Fibroblast of skin of left biceps (primary cell): ENCODE measurements at places on chromosomes 7 and 10.

GRCh38 chr7:43761938-43762692, 3.6 kb downstream of the BLVRA start:
- DNase-seq: no peak

- no peak for DNase-seq
These were observed 8.9 kb downstream of the HK1 start for GRCh38 chr10:69287181-69287580.

DNA sequence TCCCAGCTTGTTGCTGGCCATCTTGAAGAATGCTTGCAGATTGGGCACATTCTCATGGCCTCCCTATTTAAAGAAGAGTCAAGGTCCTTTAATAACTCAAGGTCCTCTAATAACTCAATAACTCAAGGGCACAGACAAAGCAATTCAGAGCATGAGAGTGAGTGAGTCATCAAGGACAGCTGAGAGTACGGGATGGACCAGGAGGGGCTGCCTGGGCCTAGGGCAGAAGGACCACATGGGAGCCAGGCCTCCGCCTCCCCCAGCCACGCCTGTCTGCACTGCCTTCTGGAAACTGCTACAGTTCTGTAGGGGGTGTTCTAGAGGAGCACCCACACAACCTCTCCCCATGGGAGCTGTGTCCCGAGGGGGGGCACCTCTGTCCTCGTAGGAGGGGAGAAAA, 48.9 kb downstream of the ZNF503 start:
- no peak for DNase-seq

GRCh38 chr10:121662945-121663917, 65.0 kb upstream of the FGFR2 start:
- no peak for DNase-seq

DNA sequence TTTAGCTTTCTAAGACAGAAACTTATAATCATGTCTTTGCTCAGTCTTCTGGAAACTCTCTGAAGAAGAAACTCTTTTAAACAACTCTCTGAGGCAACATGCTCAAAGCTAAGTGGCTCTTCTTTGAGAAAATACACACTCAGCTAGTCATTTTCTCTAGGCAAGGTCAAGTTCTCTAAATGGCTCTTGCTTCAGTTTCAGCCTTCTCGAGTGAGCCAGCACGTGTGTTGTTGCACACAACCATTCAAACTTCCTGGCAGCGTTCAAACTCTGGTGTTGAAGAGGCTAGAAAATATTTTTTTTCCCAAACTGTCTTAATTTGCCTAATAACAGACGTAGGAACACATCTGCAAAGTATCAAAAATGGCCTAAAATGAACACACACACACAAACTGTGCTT, 129.1 kb downstream of the THSD7A start:
- no peak for DNase-seq

DNA sequence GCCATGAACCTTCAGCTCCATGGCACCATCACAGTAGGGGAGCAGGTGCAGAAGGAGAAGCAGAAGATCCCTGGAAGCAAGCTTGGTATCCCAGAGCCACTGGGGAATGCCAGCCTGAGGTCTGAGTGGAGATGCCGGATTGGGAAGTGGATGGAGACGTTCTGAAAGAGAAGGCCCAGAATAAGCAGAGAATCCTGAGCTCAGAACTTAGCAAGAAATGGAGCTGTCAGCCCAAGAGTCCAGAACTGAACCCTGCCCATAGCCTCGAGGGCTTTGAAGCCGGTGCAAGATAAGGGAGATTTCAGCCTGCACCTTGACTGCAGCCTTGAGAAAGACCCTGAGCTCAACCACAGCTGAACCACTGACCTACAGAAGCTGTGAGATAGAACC, 13.9 kb upstream of the GDF10 start:
- no peak for DNase-seq

- no peak for DNase-seq
These were observed 69.8 kb downstream of the SPAG6 start for GRCh38 chr10:22415072-22415471.

DNA sequence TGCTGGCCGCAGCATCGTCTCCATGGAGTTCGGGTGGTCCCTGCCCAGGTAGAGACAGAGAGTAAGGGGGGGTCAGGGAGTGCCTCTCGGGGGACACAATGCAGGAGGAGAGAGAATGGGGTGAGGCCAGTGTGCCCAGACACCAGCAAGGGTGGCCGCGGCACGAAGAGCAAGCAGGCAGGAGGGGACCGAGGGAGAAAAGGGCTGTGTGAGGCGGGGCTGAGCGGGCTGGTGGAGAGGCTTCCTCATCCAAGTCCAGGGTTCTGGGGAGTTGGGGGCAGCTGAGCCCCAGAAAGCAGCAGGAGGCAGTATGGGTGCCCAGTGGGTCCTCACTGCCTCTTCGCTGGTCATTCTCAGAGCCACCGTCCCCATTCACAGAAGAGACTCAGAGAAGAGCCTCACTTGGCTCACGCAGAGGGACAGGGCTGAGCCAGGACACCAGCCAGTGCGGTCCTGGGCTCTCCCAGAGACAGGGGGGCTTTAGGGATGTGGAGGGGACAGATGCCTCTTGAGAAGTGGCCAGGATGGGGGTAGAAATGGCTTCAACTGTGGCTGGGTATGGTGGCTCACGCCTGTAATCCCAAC, 78.9 kb downstream of the MICALL2 start:
- DNase-seq: no peak

DNA sequence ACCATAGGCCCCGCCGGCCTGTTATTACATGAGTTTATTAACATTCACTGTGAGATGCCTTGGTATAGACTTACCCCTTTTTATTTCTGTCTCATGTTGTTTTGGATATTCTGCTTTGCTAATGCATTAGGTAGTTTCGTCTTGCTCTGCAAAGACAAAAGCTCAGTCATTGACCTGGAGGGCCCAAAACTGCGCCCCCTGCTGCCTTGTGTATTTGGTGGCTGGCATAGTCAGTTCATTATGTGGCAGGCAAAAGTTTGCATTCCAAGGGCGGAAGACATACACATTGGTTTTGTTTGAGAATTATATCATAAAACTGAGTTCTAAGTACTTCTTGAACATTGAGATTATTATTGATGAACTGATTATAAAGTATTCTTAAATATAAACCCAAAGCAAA, 372.5 kb downstream of the SDK1 start:
- no peak for DNase-seq

DNA sequence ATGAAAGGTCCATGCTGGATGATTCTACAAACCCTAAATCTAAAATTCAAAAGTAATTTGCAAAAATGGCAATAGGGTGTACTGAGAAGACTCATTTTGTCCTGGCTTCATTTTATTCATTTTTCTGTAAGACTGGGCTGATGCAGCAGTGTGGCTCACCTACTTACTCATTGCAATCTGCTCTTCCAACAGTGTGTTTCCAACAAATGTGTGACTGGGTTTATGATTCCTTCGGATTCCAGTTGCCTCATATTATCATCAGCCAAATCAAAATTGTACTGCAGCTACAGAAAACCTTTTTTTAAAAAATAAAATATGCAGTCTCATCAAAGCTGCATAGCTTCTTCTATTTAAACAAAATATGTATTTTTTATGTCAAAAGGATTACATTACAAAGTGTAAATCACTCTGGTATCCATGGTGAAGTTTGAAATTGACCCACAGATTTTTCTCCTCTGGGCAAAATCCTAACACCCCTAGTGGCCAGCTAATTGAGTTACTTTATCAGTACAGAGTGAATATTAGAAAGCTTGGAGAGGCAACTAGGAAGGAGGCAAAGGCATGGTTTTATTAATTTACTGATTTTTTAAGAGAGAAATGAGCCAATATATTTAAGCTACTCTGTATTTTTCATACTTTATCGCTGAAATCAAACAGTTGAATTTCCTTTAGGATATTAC, 390.3 kb downstream of the MAGI2 start:
- no peak for DNase-seq

DNA sequence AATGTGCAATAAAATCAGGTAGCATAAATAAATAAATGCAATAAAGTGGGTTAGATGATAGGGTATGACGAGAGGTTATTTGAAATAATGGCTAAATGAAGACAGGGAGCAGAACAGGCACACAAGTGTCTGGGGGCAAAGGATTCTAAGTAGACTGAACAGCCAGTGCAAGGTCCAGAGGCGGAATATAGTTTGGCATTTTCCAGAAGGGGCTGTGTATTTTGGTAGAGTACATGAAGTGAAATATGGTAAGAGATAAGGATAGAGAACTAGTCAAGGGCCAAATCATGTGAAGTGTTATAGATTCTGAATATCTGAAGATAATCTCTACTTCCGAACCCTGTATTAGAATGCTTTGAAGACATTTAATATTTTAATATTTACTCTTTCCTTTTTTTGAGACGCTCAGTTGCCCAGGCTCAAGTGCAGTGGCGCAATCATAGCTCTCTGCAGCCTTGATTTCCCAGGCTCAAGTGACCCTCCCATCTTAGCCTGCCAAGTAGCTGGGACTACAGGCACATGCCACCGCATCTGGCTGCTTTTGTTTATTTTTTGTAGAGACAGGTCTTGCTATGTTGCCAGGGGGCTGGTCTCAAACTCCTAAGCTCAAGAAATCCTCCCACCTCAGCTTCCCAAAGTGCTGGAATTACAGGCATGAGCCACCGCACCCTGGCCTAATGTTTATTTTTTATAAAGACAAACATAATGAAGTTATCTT, 44.4 kb upstream of the CD36 start:
- DNase-seq: no peak

- DNase-seq: no peak
These were observed 7.7 kb upstream of the ABCB1 start for GRCh38 chr7:87608431-87608830.

GRCh38 chr10:326350-326749, 191.1 kb downstream of the ZMYND11 start:
- no peak for DNase-seq

DNA sequence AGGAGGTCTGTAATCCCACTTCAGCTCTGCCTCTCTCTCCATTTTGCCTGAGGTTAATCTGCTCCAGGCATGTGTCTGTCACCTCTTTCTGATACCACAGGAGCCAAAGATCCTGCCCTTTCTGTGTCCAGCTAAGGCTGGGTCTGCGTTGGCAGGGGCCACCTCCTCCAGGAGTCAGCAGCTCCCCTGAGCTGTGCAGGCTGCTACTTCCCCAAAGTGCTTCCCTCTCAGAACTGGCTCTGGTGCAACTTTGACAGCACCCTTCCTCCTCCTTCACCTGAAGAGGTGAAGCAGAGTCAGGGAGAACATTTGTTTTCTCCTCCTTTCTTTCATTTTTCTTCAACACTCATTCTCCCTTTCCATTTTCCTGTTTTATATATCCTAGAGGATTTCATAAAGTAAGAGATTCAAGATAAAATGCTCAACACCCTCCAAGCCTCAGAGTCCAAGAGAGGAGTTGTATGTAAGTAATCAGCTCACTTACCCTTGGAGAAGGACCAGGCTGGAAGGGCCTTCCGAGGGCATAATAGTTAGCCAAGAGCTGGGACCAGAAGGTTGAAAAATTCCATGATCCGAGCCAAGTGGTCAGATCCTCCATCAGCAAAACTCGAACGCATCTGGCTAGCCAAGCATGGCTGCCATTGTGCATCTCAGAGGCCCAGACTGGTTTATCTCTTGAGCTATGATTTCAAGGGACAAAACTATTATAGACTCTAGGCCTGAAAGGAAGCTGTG, 257.3 kb downstream of the PTEN start:
- DNase-seq: no peak

GRCh38 chr10:79046741-79047583, 21.8 kb upstream of the ZMIZ1 start:
- DNase-seq: no peak

DNA sequence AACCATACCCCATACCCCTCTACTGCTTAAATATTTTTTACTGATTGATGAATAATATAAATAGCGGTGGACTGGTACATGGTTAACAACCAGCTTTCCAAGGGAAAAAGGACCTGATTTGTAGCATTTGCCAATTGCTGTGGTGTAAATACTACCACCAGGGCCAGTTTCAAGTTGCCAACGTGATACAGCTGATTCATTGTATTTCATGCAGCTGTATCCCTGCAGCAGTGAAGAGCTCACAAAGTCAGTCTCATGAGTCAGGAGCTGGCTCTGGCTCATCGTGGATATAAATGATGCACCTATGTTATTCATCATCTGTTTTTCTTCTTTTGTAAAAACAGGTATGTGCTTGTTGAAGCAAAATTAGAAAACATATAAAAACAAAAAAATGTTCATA, 15.2 kb downstream of the CALML5 start:
- no peak for DNase-seq

DNA sequence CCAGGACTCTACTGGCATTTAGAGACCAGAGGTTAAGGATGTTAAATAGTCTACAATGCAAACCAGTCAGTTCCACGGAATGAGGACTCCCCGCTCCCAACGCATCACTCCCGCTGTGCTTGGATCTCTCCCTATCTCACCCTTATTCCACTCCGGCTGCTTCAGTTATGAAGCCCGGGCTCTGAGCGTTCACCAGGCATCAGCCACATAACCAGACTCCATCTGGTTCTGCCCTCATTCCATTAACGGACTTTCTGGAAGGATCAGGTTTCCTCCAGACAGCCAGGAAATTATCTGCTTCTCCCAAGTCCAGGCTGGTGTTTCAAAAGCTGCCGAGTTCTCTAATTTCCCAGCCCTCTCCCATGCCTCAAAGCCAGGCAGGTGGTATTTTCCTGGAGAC, 499.3 kb downstream of the GLRX3 start:
- DNase-seq: no peak

DNA sequence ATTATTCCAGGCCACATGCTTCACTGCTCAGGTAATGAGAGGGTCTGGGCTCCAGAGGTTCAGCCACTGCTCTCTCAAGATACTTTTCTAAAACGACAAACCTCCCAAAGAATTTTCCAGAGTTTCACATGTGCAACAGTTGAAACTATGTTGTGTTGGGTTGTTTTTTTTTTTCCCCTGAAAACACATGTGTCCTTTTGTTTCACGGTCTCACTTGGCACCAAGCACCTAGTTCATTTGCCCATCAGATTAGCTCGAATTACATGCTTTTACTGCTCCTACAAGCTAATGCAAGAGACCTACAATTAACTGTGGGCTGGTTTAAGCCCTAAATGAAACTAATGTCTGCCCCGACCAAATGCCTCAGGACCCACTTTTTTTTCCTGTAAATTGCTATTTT, 313.3 kb downstream of the FGFR2 start:
- DNase-seq: no peak

GRCh38 chr10:49598164-49598856, 11.8 kb upstream of the SLC18A3 start:
- DNase-seq: no peak

- DNase-seq: no peak
These were observed 44.7 kb downstream of the MGMT start for GRCh38 chr10:129511758-129512157.

DNA sequence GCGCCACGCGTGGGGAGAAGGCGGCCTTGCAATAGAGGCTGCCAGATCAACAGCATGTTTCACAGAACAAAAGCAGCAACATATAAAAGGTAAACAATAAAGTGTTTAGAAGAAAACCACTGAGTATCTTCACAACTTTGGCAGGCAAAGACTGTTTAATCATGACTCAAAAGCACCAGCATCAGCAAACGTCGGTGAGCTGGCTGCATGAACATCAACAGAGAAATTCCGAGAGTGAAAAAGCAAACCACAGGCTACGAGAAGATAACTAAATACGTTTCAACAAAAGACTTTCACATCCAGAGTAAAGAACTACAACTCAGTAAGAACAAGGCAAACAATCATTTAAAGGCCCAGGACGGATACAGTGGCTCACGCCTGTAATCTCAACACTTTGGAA, 172.0 kb downstream of the MAD1L1 start:
- no peak for DNase-seq

- no peak for DNase-seq
These were observed 114.1 kb downstream of the CPED1 start for GRCh38 chr7:121102619-121103018.

- no peak for DNase-seq
These were observed 52.6 kb upstream of the TMEM106B start for GRCh38 chr7:12158334-12159060.
